ENCODE measurements at places on chromosomes 5 and 9. TPM values are rescaled to one million over a fixed set of nuclear protein-coding genes. Genes with fewer than 3 reads are reported as not detected.
A peak's percentile ranks its signal among the peaks of the same experiment; 100 is the strongest.

GRCh38 chr9:96154081-96154480 lies 147.9 kb downstream of the HSD17B3 start:
- H3K4me1 ChIP-seq, result no peaks in the 10 kb centered on the region
- no peaks in the 10 kb centered on the region for H3K36me3 ChIP-seq
- no peak for DNase-seq
- H3K27me3 ChIP-seq, result no peaks in the 10 kb centered on the region

Gene TAL2
- not detected for total RNA-seq

GRCh38 chr5:62653864-62654575 lies 75.4 kb downstream of the LRRC70 start:
- H3K36me3 ChIP-seq, result no peaks in the 10 kb centered on the region
- no peaks in the 10 kb centered on the region for H3K27me3 ChIP-seq
- no peak overlapping the region for H3K4me3 ChIP-seq
- H3K4me1 ChIP-seq, result no peaks in the 10 kb centered on the region
- DNase-seq, result no peak

- H3K27me3 ChIP-seq, result no peaks in the 10 kb centered on the region
- H3K4me3 ChIP-seq, result no peak overlapping the region
- no peaks in the 10 kb centered on the region for H3K36me3 ChIP-seq
Observed at GRCh38 chr5:143059355-143059754, 289.2 kb downstream of the ARHGAP26 start.

GRCh38 chr5:8333977-8334376 lies 465.0 kb downstream of the MTRR start:
- no peaks in the 10 kb centered on the region for H3K4me1 ChIP-seq
- H3K4me3 ChIP-seq, result no peak overlapping the region
- no peaks in the 10 kb centered on the region for H3K27me3 ChIP-seq
- H3K36me3 ChIP-seq, result no peaks in the 10 kb centered on the region
- DNase-seq, result no peak

Gene PCDHAC1
- 1.7 TPM for total RNA-seq

DNA sequence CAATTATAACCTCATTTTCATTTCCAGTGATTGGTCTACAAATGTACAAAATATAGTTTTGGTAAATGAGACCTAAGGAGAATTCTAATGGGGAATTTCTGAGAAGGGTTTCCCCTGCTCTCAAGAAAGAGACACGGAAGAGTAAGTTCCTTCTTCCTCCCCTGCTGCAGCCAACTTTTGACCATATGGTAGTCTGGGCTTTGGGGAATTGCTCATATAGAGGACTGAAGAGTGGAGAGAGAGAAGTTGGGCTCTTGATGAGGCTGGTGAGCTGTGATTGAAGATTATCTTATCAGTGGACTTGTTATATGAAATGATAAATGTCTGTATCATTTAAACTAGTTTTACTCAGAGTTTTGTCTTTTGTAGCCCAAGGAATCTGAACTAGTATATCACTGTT lies 4.3 kb upstream of the LNPEP start:
- H3K27me3 ChIP-seq, result no peaks in the 10 kb centered on the region
- no peak overlapping the region for H3K4me3 ChIP-seq
- no peaks in the 10 kb centered on the region for H3K36me3 ChIP-seq
- H3K4me1 ChIP-seq, result peaks cover 13% of the 10 kb centered on the region

- DNase-seq, result no peak
- no peaks in the 10 kb centered on the region for H3K4me1 ChIP-seq
- no peak overlapping the region for H3K27ac ChIP-seq
Observed at GRCh38 chr9:134317400-134317789, 8.9 kb upstream of the RXRA start.

Gene PCDHA12
- total RNA-seq, result 1.2 TPM

GRCh38 chr5:121707178-121707577 lies 144.5 kb upstream of the FTMT start:
- H3K4me3 ChIP-seq, result no peak overlapping the region
- no peak overlapping the region for H3K27ac ChIP-seq
- DNase-seq, result no peak
- H3K27me3 ChIP-seq, result no peaks in the 10 kb centered on the region
- H3K4me1 ChIP-seq, result no peaks in the 10 kb centered on the region

DNA sequence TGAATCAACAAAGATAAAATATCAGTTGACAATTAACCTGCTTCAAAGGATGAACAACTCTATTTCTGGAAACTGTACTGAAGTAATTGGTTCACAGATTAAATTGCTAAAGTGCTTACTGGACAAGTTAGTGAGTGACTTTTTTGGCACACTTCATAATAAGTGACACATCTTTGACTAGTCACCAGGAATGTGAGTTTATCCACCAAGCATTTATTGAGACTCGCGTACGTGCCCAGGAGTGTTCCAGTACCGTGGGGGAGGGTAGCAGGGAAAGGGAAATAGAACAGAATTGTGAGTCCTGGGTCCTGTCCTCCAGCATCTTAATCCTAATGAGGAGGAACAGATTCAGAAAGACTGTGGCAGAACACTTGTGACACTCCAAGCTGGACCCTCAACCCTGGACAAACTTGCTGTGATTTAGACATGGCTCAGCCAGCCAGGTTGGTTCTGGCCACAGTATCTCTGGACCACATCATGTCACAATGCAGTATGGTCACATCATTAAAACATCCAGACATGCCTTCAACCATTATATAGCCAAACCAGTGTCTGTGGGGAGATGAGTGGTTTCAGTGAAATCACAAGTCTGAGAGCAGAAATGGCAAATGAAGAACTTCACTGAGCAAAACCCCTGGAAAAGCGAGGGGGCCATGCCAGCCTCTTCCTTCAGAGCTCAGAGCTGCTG lies 623.1 kb downstream of the BNC2 start:
- no peaks in the 10 kb centered on the region for H3K36me3 ChIP-seq
- DNase-seq, result no peak
- H3K4me3 ChIP-seq, result no peak overlapping the region
- no peaks in the 10 kb centered on the region for H3K4me1 ChIP-seq

Gene FBP2
- total RNA-seq, result 0.79 TPM

Gene IL31RA
- 0.44 TPM for total RNA-seq

GRCh38 chr9:110526426-110526825 lies 53.1 kb downstream of the SVEP1 start:
- H3K36me3 ChIP-seq, result no peaks in the 10 kb centered on the region
- DNase-seq, result no peak
- no peaks in the 10 kb centered on the region for H3K4me1 ChIP-seq
- H3K4me3 ChIP-seq, result no peak overlapping the region

- H3K27ac ChIP-seq, result peak overlapping the region; percentile 100
- H3K4me1 ChIP-seq, result peaks cover 4% of the 10 kb centered on the region
- no peaks in the 10 kb centered on the region for H3K27me3 ChIP-seq
Observed at GRCh38 chr5:91384671-91385430, 1.7 kb upstream of the ARRDC3 start.

DNA sequence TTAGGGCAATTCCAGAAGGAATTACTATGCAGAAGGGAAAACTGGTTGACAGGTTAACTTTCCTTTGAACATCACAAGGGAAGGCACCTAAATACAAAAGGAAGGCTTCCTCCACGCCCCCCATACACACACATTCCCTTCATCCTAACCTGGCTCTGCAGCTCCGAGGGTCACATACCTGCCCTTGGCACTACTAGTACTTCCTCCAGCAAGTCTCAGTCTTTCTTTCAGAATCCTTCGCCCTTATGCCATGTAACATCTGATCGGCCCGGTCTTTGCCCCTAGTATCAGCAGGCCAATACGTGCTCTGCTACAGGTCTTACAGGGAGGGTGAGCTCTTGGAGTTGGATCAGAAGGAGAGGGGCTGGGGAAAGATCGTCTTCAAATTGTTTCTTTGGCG lies 1.6 kb upstream of the MARCHF6 start:
- peak overlapping the region; percentile 92 for H3K27ac ChIP-seq
- peaks cover 8% of the 10 kb centered on the region for H3K4me1 ChIP-seq
- no peak overlapping the region for H3K4me3 ChIP-seq
- no peaks in the 10 kb centered on the region for H3K27me3 ChIP-seq
- H3K36me3 ChIP-seq, result no peaks in the 10 kb centered on the region

- H3K27me3 ChIP-seq, result no peaks in the 10 kb centered on the region
- H3K36me3 ChIP-seq, result no peaks in the 10 kb centered on the region
- no peaks in the 10 kb centered on the region for H3K4me1 ChIP-seq
- H3K27ac ChIP-seq, result no peak overlapping the region
- no peak overlapping the region for H3K4me3 ChIP-seq
- DNase-seq, result no peak
Observed at GRCh38 chr9:126096340-126096739, 230.3 kb upstream of the MVB12B start.

GRCh38 chr9:134624621-134625181 lies 16.9 kb upstream of the COL5A1 start:
- no peaks in the 10 kb centered on the region for H3K36me3 ChIP-seq
- no peak overlapping the region for H3K27ac ChIP-seq
- H3K4me1 ChIP-seq, result no peaks in the 10 kb centered on the region
- no peak for DNase-seq

DNA sequence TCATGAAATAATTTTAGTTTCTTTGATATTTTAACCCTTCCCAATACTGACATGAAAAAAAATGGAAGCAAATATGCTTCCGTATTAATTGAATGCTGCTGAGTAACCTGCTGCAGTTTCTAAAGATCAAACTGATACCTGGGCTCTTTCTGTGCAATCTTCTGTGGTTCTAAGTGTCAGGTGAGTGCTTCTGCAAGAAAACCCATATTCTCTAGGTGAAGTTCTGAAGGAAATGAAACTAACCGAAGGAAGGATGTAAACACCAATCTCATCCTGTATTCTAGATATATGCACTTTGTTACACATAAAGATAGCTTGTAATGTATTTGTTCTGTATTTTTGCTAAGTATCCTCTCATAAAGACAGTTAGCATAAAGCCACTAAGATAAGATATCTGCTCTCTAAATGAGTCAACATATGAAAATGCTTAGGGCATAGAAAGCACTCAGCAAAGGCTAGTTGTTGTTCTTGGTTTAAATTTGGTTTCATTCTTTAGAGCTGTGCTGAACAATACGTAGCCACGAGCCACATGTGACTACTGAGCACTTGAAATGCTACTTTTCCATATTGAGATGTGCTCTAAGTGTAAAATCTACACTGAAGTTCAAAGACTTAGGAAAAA lies 52.0 kb downstream of the ITGA2 start:
- no peak for DNase-seq
- no peak overlapping the region for H3K4me3 ChIP-seq
- H3K4me1 ChIP-seq, result peaks cover 5% of the 10 kb centered on the region
- H3K27ac ChIP-seq, result no peak overlapping the region
- H3K27me3 ChIP-seq, result no peaks in the 10 kb centered on the region

GRCh38 chr9:89879701-89880100 lies 274.9 kb downstream of the GADD45G start:
- no peaks in the 10 kb centered on the region for H3K4me1 ChIP-seq
- H3K27ac ChIP-seq, result no peak overlapping the region

DNA sequence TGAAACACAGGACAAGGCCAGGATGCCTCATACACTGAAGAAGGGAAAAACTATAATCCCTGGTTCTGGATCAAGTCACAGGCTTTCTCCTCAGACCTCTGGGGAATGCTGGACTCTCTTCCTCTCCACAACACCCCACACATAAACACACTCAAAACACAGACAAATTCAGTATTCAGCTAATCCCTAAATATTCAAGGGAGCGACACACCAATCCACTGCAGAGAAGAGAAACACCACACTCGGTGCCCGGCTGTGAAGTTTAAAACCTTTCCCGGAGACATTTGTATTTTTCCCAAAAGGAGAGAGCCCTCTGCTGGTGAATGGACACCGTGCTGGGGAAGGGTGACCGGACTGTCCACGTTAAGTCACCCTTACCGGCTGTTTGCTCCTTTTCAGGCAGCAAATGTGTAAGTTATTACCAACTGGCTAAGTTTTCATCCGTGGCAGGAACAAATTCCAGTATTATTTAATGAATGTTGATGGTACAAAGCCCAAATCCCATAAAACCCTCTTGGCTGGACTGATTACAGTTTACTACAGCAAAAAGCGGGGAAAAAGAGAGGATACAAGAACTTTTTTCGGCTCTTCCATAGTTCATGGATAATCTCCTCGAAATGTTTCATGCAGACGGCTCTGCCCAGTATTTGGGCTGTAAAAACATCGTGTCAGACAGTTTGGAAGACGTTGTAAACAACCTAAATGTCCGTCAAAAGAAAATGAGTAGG lies 130.9 kb upstream of the SLC30A5 start:
- no peaks in the 10 kb centered on the region for H3K27me3 ChIP-seq
- no peaks in the 10 kb centered on the region for H3K4me1 ChIP-seq

GRCh38 chr9:25648116-25648515 lies 30.1 kb downstream of the TUSC1 start:
- DNase-seq, result no peak
- no peaks in the 10 kb centered on the region for H3K36me3 ChIP-seq
- no peak overlapping the region for H3K4me3 ChIP-seq
- no peaks in the 10 kb centered on the region for H3K4me1 ChIP-seq
- no peaks in the 10 kb centered on the region for H3K27me3 ChIP-seq

Data from pancreas (tissue), 10 donors.